Epithelial cell of proximal tubule (primary cell): ENCODE measurements at places on chromosomes 11 and 22. TPM values are rescaled to one million over a fixed set of nuclear protein-coding genes. Genes with fewer than 3 reads are reported as not detected.
A peak's percentile ranks its signal among the peaks of the same experiment; 100 is the strongest.

GRCh38 chr11:121035780-121036179 is 11.9 kb downstream of the TBCEL start:
- DNase-seq, result no peak

- no peak for DNase-seq
Measured at GRCh38 chr11:18485913-18486528, 30.4 kb downstream of the LDHAL6A start.

DNA sequence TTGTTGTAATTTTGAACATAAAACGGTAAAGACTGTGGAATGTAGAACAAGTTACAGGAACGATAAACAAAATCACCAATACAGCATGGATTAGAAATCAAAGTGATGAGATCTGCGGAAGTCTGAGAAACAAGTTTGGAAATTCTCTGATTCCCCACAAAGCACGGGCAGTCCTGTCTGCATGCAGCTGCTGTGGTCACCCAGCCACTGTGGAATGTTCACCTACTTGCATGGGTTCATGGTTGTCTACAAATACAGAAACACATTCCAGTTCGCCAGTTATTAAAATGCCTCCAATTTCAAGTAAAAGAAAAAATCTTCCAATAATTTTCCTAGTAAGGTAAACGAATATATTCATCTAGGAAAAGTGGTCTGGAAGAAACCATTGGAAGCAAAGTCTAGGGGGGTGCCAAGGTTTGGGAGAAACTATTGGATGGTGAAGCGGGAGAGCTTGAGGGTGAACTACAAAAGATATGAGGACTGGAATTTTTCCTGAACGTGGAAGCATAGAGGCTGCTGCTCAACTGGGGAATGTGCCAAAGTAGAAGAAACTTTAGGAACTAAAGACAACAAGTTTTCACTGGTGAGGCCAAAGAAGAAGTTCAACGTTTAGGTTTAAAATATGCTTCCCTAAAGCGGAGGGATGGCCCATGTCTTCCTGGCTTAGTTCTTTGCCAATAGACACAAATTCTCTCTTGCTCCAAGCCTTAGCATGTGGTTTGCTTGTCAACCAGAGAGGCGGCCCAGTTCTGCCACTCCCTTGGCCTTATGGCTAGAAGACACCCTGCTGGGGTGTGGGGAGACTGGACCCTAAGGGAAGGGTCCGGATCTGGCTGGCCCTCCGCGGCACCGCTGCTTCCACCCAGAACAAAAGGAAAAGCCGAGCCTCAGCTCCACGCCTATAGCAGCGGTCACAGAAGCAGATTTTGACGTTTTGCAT is 70.2 kb downstream of the CTTN start:
- DNase-seq, result no peak

DNA sequence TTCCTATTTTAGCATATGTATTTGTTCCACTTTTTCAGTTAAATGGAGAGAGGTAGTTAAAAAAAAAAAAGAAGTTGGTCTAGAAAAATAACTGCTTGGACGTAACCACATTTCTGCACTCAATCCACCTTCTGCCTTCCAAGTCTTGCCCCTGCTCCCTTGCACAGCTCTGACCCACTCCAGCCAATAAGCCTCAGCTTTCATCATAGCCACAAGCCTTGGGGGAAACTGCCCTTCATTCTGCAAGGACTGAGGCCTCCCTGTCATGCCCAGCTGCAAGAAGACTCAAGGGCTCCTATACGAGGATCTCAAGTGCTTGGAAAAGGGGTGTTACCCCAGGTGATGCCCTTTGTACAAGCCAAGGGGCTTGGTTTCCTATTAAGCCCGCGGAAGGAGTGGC is 36.0 kb upstream of the OAF start:
- no peak for DNase-seq

DNA sequence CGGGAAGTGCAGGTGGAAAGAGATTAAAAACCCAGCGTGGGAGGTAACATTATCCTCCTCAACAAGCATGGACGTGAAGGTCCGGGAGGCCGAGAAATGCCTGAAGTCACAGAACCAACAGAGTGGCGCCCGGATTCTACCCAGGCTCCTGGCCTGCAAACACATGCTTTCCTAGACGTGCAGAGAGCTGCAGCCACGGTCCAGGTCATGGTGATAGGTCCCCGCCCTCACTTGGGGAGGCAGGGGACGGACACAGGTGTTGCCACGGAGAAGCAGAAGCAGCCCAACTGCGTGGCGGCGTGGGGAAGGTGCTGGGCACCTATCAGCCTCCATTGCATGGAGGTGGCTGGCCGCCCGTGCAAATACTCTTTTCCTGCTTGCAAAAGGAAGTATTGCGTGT is 148.8 kb downstream of the MPPED1 start:
- DNase-seq, result no peak

DNA sequence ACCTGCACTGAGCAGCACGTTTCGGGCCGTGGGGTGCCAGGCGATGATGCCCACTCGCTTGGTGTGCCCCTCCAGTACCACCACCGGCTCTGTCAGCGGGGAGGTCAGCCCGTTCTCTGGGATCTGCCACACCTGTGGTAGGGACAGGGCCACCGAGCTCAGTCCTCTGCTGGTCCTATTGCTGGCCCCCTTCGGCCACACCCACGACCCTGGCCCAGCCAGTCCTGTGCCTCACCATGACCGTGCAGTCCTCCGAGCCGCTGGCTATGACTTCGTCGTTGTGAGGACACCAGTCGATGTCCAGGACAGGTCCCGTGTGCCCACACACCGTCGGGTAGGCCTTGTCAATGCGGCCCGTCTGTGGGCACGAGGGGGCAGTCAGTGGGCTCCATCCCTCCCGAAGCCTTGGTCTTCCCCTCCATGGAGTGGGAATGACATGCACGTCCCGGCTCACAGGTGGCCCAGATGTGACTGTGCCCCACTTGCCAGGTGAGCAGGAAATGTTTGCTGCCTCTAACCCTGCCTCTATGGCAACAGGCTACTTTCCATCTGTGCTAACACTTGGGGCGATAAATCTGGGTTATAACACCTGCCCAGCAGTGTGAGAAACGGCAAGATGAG is 1.4 kb downstream of the CORO1B start:
- no peak for DNase-seq

- no peak for DNase-seq
Measured at GRCh38 chr11:67268081-67268961, 2.0 kb downstream of the GRK2 start.

The ENTHD1 gene
- not detected in 2 replicates for total RNA-seq

The SEZ6L gene
- total RNA-seq, result not detected in 2 replicates

The IL18 gene
- 31.3 and 48.5 TPM in 2 replicates for total RNA-seq

The SERPIND1 gene
- total RNA-seq, result not detected in 2 replicates

DNA sequence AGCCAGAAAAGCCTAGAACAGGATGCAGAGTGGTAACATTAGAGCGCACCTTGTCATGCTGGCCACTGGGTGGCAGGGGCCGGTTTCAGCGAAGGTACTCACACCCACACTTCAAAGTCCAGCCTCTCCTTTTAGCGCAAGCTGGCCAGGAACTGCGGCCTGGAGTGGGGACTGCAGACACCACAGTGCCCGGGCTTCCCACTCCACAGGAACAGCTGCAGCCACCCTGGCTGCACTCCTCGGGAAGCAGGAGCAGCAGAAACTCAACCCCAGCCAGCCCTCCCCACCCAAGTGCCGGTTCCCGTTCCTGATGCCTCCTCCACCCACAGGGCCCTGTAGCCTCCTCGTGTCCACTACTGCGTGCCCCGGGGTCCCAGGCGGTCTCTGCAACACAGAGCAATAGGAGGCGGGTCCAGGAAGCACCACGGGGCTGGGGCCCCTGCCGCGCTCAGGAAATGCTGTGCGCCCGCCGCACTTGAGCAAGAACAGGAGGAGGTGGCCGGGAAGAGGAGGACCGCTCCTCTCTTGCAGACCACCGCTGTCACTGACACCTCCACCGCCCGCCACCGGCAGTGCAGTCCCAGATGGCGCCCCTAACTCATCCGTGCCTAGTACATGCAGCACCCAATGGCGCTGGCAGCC is 2.2 kb downstream of the RFPL2 start:
- no peak for DNase-seq

The SLC15A3 gene
- 0.43 and 0.86 TPM in 2 replicates for total RNA-seq

DNA sequence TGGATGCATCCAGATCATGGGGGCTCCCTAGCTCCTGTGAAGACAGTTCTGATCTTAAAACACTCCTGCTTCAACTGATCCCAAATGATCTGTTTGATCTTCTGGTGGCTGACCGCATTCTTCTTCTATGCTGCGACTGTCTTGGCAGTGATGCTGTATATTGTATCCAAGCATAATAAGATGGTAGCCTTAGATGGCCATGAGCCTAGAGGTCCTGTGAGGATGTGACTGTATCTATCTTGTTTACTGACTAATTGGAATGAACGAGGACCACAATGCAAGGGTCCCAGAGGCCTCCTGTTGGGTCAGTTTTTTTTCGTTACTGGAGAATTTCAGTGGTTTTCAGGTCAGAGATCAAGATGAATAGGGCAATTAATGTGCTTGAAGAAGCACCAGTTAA is 7.1 kb upstream of the MPEG1 start:
- DNase-seq, result no peak

GRCh38 chr11:134802116-134802515 is 390.1 kb upstream of the B3GAT1 start:
- DNase-seq, result no peak

The LIF gene
- total RNA-seq, result 48.7 and 49.8 TPM in 2 replicates

GRCh38 chr11:128361451-128362020 is 225.8 kb downstream of the ETS1 start:
- no peak for DNase-seq

The FREY1 gene
- total RNA-seq, result 0.51 TPM in 1 of 2 replicates, not detected in the other

The AIFM3 gene
- 0.65 and 1.8 TPM in 2 replicates for total RNA-seq

The ACTN3 gene
- not detected in 2 replicates for total RNA-seq

- no peak for DNase-seq
Measured at GRCh38 chr11:22115470-22116029, 77.3 kb upstream of the ANO5 start.

The TBC1D10A gene
- 15.5 and 22.9 TPM in 2 replicates for total RNA-seq

The GAL gene
- total RNA-seq, result 22.5 and 70.8 TPM in 2 replicates

The WBP2NL gene
- total RNA-seq, result 0.17 TPM in 1 of 2 replicates, not detected in the other

The TEX54 gene
- not detected in 2 replicates for total RNA-seq

GRCh38 chr11:9462172-9462799 is 1.5 kb downstream of the ZNF143 start:
- DNase-seq, result no peak

- DNase-seq, result no peak
Measured at GRCh38 chr11:72778535-72779494, 15.0 kb downstream of the STARD10 start.

DNA sequence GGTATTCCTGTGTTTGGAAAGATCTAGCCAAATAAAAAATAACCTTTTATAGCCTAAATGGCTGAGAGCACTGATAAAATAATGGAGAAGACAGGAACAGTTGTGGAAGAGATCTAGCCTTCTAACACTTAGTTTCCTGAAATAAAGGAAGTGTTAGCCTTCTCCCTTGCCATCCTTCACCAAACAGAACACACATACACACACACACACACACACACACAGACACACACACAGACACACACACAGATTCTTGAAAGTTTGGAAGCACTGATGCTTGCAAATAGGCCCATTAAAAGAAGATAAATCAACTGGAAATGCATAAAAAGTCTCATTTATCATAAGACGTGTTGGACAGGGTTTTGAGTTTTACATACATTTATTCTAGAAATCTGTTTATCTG is 37.5 kb downstream of the KIRREL3 start:
- DNase-seq, result peak; percentile 54

The RIC3 gene
- 0.92 and 1.6 TPM in 2 replicates for total RNA-seq

DNA sequence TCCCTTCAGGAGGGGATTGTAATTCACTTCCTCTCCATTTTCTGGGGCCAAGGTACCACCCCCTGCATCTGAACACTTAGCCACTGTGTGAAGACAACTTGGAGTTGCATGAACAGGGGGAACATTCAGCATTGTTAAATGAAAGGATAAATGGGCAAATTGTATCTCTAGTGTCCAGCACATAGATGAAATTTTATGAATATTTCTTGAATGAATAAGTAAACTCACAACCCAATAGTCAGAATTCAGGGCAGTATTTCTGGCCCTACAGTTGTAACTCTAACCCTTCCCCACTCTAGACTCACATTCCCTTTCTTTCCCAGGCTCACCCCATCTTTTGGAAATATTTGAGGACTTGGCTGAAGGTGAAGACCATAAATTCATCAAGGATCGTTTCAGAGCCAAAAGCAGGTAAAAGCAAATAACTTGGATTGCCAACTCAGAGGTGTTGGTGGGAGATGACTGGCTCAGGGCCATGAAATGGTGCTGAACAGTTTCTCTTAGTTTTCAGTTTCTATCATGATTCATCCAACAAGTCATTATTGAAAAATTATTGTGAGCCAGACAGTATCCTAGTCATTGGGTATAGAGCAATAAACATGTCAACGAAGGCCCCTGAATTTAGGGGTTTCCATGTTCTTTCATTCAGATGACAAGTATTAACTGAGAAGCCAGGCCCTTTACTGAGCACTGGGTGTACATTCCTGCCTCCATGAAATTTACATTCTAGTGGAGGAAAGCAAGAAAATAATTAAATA is 33.3 kb upstream of the ZC3H12C start:
- no peak for DNase-seq

DNA sequence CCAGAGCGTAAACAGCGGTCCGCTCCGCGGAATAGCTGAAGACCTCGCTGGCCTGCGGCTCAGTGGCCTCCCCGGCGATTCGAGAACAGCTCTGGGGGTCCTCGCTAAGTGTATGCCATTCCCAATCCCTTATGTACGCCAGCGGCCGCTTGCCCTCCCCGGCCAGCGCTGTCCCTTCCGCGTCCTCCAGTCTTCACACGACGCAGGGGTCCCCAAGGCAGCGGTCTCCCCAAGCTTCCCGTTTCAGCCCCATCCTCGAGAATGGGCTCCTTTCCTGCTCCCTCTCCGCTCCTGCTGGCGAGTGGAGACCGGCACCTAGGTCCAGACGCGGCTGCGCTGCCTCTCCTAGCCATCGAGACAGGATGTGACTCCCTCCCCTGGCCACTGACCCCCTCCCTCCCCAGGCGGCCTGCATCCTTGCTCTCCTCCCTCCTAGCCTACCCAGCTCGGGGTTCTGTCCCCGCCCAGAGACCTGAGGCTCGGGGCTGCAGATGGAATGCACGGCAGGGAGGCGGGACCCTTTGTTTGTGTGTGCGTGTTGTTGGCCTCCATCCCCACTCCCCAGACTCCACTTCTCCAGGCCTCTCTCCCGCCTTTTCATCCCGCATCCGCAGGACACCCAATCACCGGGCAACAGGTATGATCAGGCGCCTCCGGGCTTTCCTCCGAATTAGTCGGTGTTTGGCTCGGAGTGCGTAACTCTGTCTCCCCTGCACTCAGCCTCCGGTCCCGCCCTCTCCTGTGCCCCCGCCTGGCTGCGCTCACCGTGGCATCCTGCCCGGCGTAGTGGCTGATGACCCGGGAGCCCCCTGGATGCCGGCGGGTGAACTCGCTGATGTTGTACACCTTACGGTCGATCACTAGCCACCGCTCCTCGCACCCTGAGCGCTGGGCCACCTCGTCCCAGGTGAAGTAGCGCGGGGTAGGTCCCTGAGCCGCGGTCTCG is 740 bp downstream of the FADS1 start:
- no peak for DNase-seq

The ZP1 gene
- total RNA-seq, result not detected in 2 replicates
